Lung (tissue), 17 donors: ENCODE measurements at places on chromosomes 1 and 21.

DNA sequence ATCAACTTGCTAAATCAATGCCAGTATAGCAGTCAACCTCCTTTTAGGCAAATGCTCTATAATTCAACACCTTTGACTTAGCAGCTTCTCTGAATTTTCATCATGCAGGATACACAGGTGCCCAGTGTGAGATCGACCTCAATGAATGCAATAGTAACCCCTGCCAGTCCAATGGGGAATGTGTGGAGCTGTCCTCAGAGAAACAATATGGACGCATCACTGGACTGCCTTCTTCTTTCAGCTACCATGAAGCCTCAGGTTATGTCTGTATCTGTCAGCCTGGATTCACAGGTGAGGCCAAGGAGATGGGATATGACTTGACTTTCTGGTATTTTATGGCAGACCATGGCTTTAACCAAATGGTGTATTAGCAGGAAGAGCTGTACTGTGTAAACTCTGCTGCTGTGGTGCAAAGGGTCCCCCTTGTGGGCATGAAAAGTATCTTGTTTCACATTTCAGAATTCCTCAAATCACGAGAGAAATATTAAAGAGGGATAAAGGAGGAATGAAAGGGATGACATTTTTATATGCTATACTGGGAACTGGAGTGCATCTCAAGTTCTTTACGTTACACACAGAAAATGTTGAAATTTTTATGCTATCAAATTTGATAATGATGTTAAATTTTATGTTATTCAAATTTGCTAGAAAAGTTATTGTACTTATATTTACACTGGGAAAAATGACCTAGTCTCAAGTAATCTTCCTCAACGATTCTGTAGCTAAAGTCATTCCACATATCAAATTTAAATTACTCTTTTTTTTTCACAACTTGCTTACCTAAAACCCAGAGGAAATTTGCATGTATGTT, 88.9 kb downstream of the CRB1 start:
- DNase-seq = peak; percentile 40

- DNase-seq = no peak
These were observed 51.1 kb downstream of the KCNJ6 start for GRCh38 chr21:37865156-37865555.

- no peak for DNase-seq
These were observed 34.3 kb downstream of the PIK3R3 start for GRCh38 chr1:46098027-46098712.

DNA sequence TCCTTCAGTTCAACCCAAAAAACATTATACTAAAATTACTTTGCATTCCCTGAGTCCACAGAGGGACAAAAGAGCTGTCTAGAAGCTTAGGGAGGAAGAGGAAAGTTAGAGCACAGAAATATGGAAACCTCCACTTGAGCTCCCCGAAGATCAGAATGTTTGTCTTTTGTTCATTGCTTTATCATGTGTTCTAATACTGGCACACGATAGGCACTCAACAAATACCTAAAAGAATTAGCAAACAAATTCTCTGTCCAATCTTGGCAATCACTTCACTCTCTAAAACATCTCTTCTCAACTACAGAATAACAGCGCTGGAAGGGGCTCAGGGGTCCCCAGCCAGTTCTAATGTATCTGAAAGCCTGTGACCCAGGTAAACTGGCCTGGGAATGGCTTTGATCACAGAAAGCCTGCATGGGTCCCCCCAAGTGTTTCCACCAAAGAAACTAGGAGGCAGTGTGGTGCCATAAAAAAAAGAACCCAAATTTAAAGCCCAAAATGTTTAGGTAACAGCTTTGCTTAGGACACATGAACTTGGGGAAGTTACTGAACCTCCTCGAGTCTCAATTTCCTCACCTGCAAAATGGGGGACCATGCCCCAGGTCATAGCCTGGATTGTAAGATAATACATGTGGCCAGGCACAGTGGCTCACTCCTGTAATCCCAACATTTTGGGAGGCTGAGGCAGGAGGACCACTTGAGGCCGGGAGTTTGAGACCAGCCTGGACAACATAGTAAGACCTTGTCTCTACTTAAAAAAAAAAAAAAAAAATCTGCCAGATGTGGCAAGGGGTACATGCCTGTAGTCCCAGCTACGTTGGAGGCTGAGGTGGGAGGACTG, 45.8 kb downstream of the SSBP3 start:
- no peak for DNase-seq

GRCh38 chr1:209414803-209415329, 168.6 kb upstream of the CAMK1G start:
- no peak for DNase-seq

DNA sequence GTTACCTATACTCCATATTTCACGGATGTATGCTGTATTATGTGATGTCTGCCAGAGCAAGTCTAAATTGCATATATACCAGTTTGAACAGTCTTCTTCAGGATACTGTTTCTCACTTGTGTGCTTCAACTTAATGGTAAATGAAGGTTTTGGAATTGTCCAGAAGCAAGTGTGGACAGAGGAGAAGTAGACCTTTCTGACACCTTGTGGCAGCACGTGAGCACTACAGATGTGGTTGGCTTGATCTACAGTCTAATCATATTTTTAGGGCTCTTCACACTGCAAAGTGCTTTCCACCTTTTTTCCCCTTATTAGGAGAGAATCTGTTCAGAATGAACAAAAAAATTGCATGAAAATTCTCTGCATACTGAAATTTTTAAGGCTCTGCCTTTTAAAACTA, 10.9 kb downstream of the MORC3 start:
- DNase-seq = no peak

- peak; percentile 16 for DNase-seq
These were observed 196.0 kb downstream of the RPS6KC1 start for GRCh38 chr1:213247038-213247437.

- no peak for DNase-seq
These were observed 25.8 kb upstream of the LSS start for GRCh38 chr21:46254208-46254975.

DNA sequence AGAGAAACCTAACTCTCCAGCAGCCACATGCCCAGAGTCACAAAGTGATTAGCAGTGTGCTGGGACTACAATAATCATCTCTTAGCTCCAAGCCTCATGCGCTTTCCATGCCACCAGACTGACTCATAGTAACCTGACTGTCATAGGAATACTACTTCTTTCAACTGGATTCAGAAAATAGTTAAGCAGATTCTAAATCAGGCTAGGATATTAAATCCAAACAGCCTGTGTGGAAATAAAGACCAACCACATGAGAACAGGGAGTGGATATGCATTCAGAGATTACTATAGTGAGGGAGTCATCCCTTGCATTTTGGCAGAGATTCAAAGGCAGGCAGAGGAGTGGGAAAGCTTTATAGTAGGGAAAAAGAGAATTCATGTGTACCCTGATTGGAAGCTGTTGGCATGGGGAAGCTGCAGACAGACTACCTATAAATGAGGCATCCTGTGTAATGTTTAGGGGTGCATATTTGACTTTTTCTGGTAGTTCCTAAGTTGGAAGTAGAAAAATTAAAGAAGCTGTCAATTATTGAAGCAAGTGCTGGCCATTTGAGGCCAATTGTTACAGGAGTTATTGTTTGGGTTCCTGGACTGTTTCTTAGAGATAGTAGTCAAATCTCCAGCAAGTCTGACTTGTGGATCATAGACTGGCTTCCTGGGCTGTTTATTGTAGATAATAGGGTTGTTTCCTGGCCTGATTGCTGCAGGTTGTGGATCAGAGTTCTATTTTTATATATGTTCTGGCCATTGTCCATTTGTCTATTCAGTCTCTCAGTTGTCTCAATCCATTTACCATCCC, 31.7 kb upstream of the DNAH14 start:
- no peak for DNase-seq

DNA sequence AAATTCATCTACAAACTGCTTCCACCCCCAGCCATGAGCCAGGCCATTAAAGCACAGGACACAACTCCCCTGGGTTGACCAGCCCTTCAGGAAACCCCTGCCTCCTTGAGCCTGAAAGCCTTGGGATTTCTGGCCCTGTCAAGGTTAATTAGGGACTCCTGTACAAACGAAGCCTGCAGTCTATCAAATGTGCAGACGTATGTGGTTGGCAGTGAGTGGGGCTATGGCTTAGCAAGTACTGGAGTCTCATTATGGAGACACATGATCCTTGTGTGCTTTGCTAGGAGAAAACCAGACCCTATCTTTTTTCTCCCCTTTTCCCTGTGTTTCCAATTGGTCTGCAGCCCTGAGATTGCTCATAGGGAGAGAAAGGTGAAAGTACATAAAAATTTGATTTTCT, 588.3 kb upstream of the USP24 start:
- DNase-seq = no peak

GRCh38 chr1:31297277-31298247, 730 bp downstream of the ZCCHC17 start:
- peak; percentile 14 for DNase-seq

DNA sequence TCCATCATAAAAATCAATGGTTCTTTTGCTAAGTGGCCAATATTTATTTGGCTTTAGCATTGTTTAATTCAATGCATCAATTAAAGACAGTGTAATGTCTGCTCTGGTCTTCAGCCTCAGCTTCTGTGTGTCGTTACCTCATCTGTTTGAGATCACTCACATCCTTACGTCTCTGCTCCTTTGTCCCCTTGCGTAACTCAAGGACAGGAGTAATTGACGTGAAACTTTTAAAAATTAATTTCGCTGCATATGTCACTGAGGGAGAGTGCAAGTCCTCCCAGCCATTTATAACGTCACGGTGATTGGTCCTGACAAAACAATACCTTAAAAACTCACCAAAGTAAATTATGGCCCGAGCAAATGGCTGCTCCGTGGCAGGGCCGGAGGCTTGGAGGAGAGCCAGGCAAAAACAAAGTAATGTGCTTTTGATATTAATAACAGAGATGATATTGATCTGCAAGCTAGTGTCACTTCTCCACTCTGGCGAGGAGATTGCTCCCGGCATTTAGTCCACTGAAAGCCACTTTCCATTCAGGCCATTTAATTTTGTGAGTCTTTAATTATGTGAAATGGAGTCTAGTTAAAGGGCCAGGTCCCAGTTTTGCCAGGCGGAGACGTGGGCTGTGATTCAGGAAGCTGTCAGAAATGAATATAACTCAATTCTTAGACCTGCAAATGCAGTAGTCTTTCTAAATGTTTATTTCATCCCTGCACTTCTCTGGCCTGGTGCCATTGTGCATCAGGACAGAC, 150.9 kb upstream of the POU3F1 start:
- DNase-seq = peak; percentile 61

DNA sequence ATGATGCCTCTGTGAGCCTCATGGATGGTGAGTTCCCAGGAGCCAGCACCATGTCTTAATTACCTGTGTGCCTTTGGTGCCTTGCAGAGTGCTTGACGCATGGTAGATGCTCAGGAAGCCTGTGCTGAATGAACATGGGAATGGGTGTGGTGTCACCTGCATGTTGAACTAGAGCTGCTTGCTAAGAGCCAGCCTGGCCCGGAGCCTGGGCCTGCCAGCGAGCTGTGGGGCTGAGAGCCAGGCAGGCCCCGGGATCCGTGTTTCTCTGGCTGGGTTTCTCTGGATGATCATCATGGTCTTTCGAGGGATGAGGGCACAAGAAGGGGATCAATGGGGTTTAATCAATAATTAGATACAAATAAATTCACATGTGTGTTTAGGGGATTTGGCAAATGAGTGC, 6.7 kb upstream of the TEX35 start:
- DNase-seq = no peak

GRCh38 chr1:183520379-183520778, 48.1 kb downstream of the SMG7 start:
- DNase-seq = no peak

GRCh38 chr1:222081859-222082258, 340.0 kb upstream of the DUSP10 start:
- DNase-seq = no peak

- DNase-seq = peak; percentile 3
These were observed 1.6 kb downstream of the NSUN4 start for GRCh38 chr1:46342084-46342656.

DNA sequence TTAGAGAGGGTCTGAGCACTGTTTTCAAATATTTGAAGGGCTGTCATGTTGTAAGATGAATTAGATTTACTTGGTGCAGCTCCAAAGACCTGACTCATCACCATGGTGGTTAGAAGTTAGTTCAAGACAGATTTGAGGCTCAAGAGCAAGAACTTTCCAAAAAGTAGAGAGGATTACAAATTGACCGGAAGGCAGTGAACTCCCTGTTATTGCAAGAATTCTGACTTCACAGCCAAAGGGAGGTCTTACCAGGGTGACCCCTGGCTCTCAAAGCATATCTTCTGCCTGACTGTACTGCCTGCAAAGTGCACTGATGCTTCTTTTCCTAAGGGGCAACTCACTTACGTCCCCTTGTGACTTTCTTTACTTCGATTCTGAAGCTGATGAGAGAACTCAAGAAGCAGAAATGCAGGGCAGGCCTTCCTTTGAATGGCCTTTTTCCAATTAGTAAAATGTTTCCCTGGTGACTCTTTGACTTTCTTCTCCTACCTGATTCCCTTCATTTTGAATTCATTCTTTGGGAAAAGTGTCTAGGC, 86.4 kb downstream of the NAV1 start:
- DNase-seq = no peak

- no peak for DNase-seq
These were observed 46.9 kb upstream of the PRRC2C start for GRCh38 chr1:171438441-171438840.

GRCh38 chr1:176987016-176987415, 177.5 kb downstream of the ASTN1 start:
- no peak for DNase-seq

- no peak for DNase-seq
These were observed 20.5 kb downstream of the PLA2G4A start for GRCh38 chr1:186849271-186849671.

- no peak for DNase-seq
These were observed 100.6 kb downstream of the KCND3 start for GRCh38 chr1:111888740-111889376.

GRCh38 chr1:109470245-109470644, 3.9 kb downstream of the SYPL2 start:
- DNase-seq = no peak

- DNase-seq = no peak
These were observed 153.1 kb upstream of the FGGY start for GRCh38 chr1:59143811-59144210.

DNA sequence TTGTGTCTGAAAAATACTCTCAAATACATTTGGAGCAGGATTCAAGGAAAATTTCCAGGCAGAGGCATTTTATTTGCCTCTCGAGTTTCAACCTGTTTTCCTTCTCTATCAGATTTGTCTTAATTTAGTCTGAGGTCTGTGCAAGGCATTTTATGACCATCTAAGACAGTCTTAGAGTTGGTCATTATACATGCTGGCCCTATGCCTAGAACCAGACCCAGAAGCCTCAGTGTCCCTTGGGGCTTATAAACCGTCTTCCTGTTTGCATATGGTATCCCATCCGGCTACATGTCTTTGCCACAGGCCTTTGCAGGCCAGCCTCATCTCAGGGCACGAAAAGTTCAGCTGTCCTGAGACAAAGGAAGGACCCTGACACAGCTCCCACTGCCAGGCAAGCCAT, 346.1 kb downstream of the SIPA1L2 start:
- DNase-seq = peak; percentile 29

- no peak for DNase-seq
These were observed 72.9 kb downstream of the UBE2T start for GRCh38 chr1:202268817-202269216.

DNA sequence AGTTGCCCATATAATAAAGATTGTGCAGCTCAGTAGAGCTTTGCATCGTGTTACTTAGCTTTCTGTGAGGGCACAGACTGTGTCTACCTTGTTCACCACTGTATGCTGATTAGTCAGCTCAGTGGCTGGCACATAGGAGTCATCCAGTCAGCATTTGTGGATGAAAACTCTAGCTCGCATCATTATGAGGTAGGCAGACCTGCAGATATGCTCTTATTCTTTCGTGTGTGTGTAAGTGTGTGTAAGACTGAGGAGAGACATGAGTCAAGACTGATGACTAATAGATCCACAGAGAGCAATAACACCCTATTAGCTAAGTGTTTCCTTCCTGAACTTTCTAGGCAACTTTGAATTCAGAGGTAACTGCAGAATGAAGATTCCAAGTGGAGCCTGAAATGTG, 17.1 kb downstream of the TTF2 start:
- no peak for DNase-seq
